IPS DF 6.9 (cell line): ENCODE measurements at places on chromosomes 7 and 10.

DNA sequence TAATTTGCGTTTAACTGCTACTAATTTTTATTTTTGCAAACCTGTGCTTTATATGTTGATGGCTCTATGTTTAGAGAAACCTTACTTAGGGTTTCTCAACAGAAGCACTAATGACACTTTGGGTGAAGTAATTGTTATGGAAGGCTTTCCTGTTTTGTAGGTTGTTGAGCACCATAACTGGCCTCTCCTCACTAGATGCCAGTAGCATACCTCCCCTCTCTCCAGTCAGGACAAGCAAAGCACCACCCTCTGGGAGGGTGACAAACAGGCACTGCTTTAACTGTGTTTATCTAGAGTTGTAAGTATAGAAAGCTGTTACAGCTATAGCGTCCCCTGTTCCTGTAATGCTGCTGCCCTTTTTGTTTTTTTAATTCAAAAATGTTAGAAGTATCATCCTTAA lies 60.9 kb downstream of the WAC start:
- no peak for DNase-seq

GRCh38 chr10:100744987-100745881 lies at the start of gene PAX2:
Gene PAX2, plus strand, starts transcription at chr10:100745582. Its CDS starts 679 bp downstream, at chr10:100746261.
- no peak for DNase-seq

DNA sequence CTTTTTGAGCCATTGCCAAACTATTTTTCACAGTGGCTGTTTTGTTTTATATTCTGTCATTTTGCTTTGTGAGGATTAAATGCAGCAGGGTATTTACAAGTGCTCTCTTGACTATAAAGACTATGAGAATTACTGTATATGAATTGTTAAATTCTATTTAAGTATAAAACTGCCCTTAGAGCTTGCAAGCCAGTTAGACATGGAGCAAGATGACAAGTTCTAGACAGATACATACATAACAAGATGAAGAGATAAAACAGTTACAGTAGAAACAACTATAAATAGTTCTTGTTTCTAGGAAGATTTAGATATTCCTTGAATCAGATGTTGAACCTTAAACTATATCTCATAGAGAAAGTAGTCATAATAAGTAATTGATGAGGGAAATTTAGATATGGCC lies 60.6 kb downstream of the DNAH11 start:
- no peak for DNase-seq

DNA sequence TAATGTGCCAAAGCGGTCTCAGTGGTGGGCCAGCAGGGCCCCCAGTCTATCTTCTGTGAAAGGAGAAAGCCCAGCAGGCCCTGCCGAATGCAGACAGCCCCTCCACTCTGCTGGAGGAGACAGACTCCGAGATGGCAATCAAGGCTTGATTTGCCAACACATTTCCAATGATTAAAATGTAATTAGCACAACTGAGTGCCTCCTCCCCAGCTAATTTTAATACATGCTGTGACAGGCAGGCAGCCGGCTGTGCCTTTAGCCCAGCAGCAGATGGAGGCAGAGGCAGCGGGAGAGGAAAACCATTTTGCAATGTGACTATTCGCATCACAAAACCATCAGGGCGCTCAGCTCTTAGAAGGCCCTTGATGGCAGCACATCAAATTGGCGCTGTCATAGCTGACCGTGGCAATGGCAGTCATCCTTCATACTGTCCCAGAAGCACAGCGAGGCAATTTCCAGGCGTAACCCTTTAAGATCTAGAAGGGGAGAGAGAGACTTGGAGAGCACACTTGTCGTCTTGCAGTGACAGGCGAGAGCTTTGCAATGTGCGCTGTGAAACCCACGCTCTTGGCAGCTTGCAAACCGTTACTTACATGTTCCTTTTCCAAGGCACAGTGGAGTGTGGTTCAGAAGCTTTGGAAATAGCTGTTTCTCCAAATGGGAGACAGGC lies 714.8 kb upstream of the GALNT17 start:
- DNase-seq = no peak

GRCh38 chr7:70700055-70700940 lies 431.6 kb upstream of the GALNT17 start:
- peak; percentile 55 for DNase-seq

GRCh38 chr7:99325001-99325493 lies 651 bp upstream of the ARPC1A start:
- DNase-seq = no peak

GRCh38 chr7:130008941-130009847 lies 42.0 kb downstream of the ZC3HC1 start:
- no peak for DNase-seq

DNA sequence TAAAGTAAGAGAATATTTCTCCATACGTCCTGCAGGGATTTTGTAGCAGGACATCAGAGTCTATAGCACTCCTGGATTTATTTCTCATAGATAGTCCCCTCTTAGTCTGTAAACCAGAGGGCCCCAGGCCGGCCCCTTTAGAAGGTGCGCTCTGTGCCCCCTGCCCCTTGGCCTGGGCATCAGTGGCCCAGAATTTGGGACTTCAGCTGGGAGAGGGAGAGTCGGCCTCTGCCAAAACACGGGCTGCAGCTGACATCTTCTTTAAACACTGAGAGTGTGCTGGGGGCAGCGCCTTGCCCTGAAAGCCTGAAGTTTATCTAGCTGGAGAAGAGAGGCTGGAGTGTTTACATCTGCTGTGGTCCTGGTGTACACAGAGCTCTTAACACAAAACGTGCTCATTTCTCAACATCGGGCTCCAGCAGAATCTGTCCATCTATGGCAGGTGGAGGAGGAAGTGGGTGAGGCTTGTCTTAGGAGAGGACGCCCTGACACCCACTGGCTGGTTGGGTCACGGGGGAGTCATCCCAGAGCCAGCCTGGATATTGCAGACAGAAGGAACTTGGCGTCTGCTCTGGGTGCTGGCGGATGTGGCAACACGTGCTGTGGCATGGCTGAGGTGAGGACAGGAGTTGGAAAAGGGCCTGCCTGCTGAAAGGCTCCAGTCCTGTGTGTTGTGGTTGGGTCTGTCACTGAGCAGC lies 5.0 kb upstream of the TACR2 start:
- DNase-seq = no peak

GRCh38 chr10:124491105-124491504 lies 29.5 kb downstream of the LHPP start:
- DNase-seq = no peak

GRCh38 chr10:118908557-118909256 lies 120.8 kb upstream of the NANOS1 start:
- DNase-seq = no peak

DNA sequence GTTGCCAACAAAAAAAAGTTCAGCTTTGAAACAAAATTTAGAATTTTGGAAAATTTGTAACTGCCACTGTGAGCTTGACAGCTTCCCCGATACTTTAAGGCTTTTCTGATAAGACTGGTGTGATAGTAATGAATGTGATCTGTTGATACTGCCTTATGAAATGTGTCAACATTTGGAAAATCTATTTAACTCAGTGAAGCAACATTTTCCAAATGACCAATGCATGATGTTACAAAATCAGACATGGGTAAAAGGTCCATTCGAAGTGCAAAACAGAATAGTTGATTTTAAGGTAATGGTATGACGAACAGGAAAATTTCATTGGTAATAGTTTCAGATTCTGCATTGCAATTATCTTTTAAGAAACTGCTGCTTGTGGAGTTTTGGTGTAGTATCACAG lies 175.4 kb downstream of the SEM1 start:
- no peak for DNase-seq

DNA sequence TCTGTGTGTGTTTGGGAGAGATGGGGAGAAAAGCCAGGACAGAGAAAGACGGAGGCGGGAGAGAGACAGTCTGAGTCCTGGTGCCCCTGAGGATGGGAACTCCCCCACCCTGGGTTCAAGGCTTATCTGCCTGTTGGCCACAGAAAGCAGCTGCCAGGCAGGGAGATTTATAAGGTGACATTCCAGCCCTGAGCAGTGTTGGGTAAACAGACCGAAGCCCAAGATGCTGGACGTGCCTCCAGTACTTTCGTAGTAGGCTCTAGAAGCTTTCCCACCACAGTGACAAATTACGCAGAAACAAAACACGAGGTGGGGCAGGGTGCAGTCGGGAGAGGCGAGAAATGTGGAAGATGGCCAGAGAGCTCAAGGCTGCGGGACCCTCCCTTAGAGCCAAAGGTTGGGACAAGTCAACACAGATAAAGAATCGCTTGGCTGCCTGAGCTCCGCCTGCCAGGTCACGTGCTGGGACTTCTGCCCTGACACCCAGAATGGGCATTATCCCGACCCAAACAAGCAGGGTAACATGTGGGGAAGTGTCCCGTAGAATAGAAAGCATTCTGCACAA lies 41.1 kb downstream of the CCDC3 start:
- DNase-seq = no peak

- DNase-seq = no peak
Observed at GRCh38 chr10:99431190-99431760, 851 bp upstream of the GOT1 start.

GRCh38 chr10:125399289-125399688 lies 238.9 kb upstream of the CTBP2 start:
- DNase-seq = no peak

- no peak for DNase-seq
Observed at GRCh38 chr7:135993950-135994349, 16.8 kb upstream of the MTPN start.

- DNase-seq = no peak
Observed at GRCh38 chr10:43221419-43222209, 45.3 kb downstream of the RASGEF1A start.

GRCh38 chr7:148921806-148922205 lies 37.7 kb upstream of the EZH2 start:
- no peak for DNase-seq

DNA sequence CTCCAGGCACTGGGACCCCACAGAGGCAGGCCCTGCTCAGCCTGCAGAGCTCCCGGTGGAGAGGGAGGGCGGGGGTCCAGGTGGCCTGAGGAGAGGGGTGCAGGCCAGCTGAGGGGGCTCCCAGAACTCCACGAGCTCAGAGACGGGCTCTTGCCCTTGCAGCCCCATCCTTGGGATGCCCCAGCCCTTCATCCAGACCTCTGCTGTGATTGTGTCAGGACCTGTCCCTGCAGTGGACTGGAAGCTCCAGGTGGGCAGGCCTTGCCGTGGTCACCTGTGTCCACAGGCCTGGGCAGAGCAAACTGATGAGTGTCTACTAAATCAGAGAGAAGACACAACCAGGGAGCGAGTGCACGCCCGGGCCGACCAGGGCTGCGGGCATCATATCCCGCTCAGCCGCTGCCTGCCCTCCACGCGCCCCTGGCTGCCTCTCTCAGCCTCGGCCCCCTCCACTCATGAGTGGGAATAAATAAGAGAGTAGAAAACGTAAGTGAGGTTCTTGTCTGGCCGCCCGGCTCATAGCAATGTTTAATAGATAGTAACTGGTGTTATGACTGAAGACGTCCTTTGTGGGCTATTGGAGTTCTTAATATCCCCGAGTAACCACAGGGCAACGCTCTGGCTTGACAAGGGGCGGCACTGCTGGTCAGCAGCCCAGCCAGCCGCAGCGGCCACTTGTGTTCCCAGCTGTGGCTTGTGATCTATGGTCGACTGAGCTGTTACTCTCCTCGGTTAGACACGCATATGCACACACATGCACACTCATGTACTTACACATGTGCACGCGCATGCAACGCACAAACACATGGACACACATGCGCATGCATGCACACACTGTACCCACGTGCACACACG lies 105.6 kb downstream of the LHPP start:
- DNase-seq = no peak

GRCh38 chr10:128614016-128614605 lies 487.9 kb upstream of the MKI67 start:
- no peak for DNase-seq

- DNase-seq = no peak
Observed at GRCh38 chr7:85475071-85475470, 288.2 kb upstream of the SEMA3D start.

- no peak for DNase-seq
Observed at GRCh38 chr7:68969571-68969970, 628.7 kb upstream of the AUTS2 start.

DNA sequence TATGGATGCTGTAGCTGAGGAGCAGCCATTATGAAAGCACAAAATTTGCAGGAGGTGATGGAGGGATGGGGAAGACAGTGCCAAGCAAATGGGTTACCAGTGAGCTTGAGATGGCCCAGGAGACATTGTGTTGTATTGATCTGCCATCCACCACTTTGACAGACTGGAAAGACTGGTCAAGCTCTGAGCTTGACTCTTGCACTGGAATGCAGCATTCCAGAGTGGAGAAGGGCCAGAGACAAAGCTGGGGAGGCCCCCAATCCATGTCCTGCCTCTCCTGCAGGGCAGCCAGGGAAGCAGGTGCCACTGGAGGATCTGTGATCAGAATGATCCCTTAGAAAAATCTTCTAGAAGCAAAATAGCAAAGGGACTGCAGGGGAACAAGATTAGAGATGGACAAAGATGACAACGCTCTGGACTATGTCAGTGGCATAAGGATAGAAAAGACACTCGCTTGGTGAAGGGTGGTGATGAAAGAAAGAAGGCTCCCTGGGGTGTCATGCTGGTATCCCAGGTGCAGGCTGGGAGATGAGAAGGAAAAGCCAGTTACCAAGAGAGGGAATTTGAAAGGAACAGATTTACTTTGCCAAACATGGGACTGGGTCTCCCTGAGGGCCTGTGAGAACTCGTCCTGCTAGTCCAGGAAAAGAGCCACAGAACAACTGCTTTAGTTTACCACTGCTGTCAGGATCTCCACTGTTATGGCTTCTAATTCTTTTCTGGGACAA lies 5.0 kb downstream of the GSDME start:
- no peak for DNase-seq

GRCh38 chr10:14396411-14397048 lies 65.8 kb upstream of the FRMD4A start:
- no peak for DNase-seq

DNA sequence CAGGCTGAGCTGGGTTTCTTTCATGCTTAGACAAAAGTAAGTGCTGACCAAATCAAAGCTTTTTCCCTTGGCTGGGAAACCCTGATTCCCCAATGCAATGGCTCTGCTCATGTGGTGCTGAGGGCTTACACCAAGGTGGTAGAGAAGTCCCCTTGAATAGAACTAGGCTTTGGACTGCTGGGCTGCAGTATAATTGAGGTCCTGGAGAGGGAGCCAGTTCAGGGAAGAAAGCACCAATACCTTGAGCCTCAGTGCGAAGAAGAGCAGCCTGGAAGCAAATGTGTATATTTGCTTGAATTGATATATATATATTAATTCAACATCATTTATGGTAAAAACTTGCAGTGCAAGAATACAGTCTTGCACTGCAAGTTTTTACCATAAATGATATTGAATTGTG lies 391.1 kb downstream of the RPS24 start:
- no peak for DNase-seq

DNA sequence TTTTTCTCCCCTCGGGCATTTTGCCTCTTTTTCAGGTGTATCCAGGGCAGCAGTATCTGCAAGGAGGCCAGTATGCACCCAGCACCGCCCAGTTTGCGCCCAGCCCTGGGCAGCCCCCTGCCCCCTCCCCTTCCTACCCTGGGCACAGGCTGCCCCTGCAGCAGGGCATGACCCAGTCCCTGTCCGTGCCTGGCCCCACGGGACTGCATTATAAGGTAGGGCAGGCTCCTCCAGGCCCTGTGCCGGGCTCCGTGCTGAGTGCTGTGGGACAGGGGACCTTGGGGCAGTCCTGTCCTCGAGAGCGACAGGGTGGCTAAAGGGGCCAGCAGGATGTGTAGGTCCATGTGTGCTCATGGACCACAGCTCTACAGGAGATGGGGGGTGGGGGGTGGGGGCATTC lies 10.6 kb downstream of the ZMIZ2 start:
- no peak for DNase-seq
